ENCODE measurements at places on chromosomes 3 and 15.

DNA sequence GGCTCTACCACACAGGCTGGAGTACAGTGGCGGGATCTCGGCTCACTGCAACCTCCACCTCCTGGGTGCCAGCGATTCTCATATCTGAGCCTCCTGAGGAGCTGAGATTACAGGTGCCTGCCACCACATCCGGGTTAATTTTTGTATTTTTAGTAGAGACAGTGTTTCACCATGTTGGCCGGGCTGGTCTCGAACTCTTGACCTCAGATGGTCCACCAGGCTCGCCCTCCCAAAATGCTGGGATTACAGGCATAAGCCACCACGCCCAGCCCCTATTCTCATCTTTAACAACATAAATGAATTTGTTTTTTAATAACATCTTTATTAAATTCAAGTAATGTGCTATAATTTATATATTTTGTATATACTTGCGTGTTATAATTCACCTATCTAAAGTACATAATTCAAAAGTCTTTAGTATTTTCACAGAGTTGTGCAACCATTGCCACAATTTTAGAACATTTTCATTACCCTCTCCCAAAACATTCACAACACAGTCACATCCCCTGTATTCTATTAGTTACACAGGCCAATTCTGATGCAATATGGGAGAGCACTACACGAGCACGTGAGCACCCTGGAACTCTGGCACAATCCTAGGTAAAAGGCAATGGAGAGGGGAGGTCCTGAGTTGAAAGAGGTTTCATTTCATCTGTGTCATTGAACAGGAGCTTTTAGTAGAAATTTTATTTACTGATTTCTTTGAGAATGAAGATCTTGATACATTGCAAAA, 21.2 kb upstream of the MTMR14 start:
- DNase-seq, result no peak

DNA sequence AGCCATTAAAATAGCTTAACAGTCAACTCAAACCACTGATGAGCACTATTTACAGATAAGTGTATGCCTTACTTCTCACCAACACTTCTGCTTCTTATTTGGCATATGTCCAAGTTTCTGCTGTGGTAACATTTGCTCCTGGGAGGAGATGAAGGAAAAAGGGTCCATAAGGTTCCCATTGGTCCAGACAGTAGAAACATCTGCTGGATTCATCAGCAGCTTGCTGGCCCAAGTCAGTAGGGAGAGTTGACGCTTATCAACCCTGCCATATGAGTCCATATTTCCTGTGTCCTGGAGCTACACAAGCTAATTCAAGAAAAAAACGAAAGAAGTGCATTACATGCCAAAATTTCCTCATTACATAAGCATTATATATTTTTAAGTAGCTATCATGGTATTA, 824.5 kb downstream of the CADM2 start:
- DNase-seq, result no peak

- no peak for DNase-seq
Observed at GRCh38 chr3:193168931-193169330, 72.1 kb upstream of the PLAAT1 start.

- no peak for DNase-seq
Observed at GRCh38 chr15:74423431-74424257, 10.1 kb downstream of the SEMA7A start.

- no peak for DNase-seq
Observed at GRCh38 chr3:29065211-29065785, 215.6 kb upstream of the RBMS3 start.

DNA sequence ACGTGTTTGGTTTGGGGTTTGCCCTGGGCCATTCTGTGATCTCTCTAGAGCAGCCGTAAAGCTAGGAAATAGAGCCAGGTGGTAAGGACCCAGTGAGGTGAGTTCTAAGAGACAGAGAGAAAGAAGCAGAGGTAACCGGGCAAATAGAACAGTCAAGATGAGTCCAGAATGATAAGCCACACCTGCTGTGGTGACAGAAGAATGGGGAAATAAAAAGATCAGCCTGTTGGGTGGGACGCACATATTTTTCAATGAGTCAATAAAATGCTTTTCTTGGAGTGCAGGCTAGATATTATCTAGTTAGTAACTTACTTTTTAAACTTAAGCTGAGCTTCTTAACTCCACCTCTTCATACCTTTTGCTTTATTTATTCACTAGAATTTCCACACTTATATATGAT, 135.0 kb downstream of the NFKBIZ start:
- no peak for DNase-seq

- no peak for DNase-seq
Observed at GRCh38 chr3:113268942-113269341, 57.6 kb downstream of the BOC start.

DNA sequence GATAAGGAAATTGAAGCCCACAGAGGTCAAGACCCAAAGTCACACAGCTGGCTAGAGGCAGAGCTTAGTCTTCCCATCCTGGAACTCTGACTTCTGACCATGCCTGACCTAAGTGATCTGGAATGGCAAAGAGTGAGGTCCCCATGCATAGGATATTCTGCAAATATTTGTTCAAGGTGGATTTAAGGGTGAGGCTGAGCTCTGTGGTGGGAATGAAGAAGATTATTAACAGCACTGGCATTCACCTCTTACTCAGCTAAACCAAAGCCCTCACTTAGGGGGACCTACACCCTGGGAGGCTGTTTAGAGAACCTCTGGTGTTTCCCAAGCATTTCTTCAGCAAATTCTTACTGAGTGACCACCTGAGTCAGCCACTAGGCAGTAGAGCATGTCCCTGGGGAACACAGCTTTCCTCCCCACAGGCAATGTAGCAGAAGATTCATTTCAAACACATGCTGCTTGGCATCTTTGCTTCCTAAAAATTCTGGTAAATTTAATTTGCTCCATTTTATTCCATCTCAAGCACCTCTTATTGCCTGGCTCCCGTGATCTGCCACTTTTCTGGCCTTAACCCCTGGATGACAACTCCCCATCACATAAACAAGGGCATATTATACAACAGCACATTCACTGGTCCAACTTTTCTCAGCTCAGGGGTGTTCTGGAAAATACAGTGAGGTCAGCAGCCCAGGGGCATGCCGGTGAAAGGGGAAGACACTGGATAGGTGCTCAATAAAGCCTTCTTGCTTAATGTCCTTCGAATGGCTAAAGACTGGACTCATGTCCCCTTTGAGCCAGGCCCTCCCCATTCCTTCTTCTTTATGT, 176.0 kb downstream of the ABHD5 start:
- DNase-seq, result no peak

DNA sequence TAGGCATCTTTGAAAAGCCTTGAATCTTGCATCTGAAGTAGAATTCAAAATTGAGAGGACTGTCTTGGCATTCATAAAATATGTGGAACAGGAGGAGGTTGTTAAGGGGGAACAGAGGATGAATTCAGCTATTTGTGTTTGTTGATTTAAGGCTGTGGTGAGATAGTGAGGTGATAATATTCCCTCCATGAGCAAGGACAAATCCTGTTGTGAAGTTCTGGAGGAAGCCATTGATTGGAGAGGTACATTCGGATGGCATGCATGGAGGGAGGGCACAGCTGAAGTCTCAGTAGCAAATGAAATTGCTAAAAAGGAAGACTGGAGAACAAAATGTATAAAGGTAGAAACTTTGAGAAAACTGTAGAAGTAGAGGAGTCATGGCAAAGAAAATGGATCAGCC, 443.8 kb downstream of the NLGN1 start:
- no peak for DNase-seq

DNA sequence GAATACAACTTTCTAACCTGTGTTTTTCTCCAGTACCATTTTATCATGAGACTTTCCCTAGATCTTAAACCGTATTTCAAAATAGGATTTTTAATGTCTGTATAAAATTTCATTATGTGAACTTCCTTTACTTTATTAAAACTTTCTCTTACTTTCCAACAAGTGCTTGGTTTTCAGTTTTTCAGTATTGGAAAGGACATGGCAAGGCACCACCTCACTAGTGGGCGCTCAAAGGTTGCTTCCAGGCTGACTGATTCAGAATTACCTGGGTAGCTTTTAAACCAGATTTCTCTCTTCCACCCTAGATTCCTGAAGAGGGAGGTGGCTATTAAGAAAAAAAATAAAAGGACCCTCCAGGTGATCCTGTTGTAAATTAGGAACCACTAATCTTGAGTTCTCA, 236.6 kb downstream of the SOX2 start:
- DNase-seq, result no peak

DNA sequence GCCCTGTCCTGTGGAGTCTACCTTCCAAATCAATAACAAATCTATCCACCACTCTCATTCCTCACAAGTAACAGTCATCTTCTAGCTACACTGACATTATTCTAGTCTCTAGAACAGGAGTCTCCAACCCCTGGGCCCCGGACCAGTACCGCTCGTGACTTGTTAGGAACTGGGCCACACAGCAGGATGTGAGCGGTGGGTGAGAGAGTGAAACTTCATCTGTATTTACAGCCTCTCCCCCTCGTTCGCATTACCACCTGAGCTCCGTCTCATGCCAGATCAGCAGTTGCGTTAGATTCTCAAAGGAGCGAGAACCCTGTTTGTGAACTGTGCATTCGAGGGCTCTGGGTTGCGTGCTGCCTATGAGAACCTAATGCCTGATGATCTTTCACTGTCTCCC, 31.9 kb downstream of the ROBO2 start:
- no peak for DNase-seq

DNA sequence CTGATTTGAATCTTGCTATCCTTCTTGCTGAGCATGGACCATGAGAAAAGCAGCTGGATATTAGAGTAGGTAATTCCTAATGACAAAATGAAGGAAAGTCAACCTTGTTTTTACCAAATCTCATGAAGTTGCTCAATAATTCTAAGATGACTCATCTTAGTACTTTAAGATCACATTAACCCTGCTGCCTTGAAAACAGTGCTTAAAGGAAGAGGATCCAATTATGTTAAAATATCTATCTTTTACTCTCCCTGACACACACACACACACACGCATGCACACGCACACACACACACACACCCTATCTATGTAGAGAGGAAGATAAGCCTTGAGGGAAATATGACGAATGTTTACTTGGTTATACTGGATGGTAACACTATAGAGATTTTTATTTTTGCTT, 16.0 kb upstream of the MYO1E start:
- DNase-seq, result no peak

DNA sequence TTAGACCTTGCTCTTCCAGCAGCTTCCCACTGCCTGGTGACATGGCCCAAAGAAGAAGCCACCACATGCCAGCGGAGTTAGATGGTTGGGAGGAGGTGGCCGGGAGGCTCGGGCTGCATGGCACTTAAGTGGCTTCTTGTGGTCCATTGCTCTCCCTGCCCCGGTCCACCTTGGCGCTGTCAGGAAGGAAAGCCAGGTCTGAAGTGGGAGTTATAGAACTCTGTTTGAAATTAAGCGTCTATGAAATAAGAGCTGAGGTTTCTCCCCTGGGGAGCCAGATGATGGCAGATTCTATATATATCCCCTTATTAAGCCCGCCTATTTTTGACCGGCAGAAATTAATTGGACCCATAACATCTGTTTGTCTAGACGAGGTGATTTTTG, 61.2 kb downstream of the ITGA11 start:
- DNase-seq, result no peak

DNA sequence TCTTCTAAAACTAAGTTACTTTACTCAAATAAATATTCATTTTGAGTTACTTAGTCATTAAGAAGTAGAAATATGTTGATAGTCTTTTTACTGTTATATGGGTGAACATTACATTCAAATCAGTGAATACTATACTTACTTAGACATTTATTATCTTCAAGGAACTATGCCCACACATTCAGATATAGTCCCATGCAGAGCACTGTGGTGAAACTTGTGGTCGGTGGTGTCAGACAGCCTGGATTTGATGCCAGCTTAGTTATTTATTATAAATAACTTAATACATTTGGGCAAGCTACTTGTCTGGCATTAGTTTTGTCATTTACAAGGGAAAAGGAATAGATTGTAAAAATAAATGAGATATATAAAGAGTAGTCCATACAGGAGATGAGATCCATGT, 149.5 kb downstream of the RAP2B start:
- DNase-seq, result no peak

DNA sequence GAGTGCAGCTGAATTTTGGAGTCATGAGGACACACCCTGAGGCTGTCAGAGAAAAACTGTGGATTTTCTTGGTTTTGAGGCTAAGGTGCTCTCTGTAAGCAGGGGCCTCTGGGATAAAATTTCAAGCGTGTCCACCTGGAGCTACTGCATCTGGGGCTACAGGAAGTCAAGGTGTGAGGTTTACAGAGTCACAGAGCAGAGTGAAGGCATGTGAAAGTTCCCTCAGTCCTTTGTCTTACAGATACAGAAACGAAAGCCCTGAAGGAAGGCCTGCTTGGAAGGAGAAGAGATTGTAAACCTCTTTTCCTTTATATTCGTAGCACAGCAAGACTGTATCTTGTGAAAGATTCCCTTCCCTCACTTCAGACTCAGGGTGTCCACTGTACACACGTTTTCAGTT, 138.6 kb downstream of the OPA1 start:
- DNase-seq, result no peak

GRCh38 chr3:52809149-52809548, 14.6 kb downstream of the ITIH3 start:
- no peak for DNase-seq

- DNase-seq, result no peak
Observed at GRCh38 chr15:40415226-40415625, 9.6 kb downstream of the IVD start.

Data from stimulated activated CD8-positive, alpha-beta memory T cell treated with anti-CD3 and anti-CD28 coated beads, Interleukin-7, amount 100 ng/mL, for 1 hour (primary cell).